Astrocyte (in vitro differentiated cells and primary cell): ENCODE measurements at places on chromosomes 6 and 20.

GRCh38 chr6:6643398-6643797 lies 54.9 kb downstream of the LY86 start:
- DNase-seq, result no peak

DNA sequence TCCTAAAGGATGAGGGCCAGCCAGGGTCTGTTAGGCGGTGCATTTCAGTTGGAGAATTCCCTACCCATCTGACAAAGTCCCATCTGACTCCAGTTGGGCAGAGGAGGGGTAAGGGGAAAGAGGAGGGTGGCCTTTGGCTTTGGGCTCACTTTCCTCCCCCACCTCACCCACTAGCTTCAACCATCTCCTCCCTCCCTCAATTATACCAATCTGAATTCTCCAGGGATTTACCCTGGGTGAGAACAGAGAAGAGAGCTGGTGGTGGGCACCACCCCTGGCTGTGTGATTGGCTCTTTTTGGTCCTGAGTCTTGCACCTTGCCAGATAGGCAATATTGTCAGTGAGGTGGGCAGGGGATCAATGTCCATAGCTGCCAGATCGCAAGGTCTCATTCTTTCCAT lies 3.2 kb downstream of the HMGA1 start:
- DNase-seq, result no peak

DNA sequence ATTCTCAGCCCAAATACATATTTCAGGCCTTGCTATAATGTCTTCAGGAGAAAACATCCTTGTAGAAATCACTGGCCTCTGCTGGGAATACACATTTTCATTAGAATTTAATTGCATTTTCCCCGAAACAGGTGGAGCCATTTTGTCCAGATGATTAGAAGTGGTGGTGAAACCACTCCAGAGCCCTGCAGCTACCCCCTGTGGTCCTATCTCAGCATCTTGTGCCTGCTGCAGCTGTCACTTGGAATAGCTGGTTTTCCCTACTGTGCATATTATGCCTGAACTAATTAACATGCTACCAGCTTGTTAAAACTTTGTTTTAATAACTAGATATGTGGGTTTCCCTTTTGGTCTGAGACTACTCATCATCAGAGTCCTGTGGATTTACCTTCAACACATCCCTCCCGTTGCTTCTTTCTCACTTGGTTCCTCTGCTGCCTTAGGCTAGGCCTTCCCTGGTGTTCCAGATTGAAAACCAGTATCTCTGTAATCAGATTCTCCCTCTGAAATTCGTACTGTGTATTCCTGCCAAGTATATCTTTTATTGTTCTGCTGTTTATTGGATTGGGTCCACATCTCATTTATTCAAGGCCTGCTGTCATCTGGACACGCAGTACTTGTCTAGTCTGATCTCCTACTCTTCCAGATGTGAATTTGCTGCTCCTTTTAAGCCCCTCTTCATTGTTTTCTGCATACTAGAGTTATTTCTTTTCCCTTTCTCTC lies 15.2 kb downstream of the DNAH8 start:
- no peak for DNase-seq

DNA sequence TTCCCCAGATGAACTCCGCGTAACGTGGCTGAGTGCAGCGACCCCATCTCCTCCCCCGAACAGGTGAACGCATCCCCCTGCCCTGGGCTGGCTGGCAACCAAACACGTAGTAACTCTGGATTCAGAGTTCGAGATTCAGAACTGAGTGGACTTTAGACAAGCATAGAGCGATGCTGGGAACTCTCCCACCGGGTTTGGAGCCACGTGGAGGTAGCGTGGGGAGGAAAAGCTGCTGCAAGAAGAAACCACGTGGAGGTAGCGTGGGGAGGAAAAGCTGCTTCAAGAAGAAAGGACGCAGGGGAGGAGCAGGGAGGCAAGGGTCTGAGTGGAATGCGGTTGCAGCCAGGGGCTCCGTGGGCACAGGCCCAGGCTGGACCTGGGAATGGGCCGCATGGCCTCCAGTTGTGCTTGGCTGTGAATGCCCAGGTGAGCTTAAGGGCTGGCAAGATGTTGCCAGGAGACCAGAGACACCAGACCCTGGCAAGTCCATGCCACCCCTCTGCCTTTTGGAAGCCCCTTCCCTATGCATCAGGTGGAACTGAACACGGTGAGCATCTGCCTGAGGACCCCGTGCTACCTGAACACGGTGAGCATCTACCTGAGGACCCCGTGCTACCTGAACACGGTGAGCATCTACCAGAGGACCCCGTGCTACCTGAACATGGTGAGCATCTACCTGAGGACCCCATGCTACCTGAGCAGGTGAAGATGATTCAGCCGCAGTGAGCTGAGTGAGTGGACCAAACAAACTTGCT lies 118.0 kb upstream of the FRMD1 start:
- no peak for DNase-seq

DNA sequence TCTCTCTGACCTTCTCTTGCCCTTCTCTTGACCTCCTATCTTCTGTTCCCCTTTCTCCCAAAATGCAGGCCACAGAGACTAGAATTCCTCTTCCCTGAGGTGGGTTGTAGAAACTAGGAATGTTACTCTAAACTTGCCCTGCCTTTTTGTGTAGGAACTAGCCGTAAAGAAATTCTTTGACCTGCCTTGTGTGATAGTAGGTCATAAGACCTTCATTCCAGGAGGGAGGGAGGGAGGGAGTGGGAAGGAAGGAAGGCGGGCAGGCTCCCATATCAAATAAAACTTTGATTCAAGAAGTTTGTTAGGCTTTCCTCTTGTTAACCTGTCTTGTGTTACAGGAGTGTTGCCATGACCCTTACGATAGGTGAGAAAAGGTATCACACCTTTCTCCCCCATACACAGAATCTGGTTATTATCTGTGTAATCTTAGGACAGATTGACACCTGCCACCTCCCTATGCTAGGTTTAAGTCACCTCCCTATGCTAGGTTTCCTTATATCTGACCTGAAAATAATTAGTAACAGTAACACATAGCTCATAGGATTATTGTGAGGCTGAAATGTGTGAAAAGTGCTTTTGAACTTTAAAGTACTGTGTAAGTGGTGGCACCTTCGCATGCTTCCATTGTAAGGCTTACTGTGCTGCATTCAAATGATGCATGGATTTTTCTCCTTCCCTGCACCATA lies 32.6 kb upstream of the FUCA2 start:
- no peak for DNase-seq

- DNase-seq, result no peak
These were observed 365.3 kb downstream of the RNF144B start for GRCh38 chr6:18752278-18753068.

DNA sequence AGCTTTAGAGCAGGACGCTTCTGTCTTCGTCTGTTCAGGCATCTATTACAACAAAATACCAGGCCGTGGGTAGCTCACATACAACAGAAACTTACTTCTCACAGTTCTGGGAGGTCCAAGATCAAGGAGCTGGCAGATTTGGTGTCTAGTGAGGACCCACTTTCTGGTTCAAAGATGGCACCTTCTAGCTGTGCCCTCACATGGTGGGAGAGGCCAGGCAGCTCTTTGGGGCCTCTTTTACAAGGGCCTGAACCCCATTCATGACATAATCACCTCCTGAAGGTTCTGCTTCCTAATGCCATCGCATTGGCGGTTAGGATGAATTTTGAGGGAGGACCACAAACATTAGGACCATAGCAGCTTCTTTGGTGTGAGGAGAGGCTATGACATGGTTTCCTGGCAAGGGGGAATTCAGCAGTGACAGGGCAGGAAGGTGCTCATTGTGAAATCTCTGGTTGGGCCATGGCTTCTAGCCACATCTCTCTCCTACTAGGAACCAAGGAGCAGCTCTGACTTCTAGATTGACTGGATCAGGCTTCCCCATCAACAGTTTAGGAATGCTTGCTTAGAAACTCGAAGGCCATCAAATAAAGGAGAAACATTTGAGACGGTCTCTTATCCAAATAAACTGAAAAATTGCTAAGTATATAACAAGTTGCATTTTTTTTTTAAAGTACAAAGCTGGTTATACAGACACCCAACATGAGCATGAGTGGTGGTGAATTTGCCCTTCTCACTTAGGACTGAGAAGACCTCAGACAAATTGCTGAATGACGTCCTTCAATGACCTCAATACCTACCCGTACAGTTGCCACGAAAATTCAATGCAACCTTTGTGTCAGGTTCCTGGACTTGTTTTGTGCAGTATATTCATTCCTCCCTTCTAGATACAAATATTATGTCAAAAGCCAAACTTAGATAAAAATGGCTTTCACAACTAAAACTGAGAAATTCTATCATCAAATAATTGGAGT lies 140.7 kb downstream of the ZDHHC14 start:
- DNase-seq, result no peak

- no peak for DNase-seq
These were observed 1.5 kb downstream of the NDUFAF5 start for GRCh38 chr20:13786143-13786828.

DNA sequence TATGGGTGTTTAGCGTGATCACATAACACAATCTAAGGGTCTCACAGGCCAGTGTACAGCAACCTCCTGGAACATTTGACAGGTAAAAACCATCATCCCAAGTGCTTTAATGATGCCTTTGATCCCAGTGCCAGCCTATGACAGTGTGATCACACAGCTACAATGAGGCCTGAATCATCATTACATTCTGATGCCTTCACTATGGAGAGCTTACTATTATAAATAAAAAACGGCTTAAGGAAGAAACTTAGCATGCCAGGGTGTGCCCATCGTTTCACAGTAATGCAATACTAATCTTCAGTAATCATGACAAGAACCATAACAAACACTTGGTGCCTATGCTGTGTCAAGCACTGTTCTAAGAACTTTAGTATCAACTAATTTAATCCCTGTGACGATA lies 11.4 kb downstream of the MAP7 start:
- DNase-seq, result no peak

DNA sequence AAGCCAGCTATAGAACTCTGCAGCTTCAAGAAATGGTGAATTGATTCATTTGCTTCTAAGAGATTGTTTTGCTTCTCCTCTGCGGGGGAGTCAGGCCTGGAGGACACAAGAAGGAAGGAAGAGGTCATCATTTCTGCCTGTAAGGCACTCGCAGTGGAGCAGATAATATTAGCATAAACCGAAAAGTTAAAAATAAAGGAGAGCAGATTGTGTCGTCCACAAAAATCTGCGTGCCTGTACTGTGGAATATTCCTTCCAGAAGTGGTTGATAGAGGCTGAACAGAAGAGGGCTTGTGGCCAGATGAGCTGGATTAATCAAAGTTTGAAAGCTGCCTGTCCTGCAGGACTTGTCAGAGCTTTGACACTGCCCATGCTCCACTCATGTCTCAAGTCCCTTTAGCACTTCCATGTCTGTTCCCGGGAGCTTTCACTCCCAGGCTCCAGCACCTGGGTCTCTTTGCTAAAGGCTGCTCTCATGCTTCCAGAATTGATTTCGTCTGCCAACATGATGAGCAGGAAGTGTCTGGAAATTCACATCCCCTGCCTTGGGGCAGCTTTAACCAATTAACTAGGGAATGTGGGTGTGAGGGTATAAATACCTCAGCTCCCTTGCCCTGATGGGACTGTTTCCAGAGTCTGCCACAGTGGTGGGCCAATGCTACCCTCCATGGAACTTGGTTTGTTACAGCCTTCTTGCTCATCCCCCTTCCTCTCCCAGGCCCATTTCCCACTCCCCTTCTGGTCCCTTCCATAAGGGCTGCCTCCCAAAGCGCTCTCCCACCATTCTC lies 65.1 kb upstream of the STX16 start:
- no peak for DNase-seq

DNA sequence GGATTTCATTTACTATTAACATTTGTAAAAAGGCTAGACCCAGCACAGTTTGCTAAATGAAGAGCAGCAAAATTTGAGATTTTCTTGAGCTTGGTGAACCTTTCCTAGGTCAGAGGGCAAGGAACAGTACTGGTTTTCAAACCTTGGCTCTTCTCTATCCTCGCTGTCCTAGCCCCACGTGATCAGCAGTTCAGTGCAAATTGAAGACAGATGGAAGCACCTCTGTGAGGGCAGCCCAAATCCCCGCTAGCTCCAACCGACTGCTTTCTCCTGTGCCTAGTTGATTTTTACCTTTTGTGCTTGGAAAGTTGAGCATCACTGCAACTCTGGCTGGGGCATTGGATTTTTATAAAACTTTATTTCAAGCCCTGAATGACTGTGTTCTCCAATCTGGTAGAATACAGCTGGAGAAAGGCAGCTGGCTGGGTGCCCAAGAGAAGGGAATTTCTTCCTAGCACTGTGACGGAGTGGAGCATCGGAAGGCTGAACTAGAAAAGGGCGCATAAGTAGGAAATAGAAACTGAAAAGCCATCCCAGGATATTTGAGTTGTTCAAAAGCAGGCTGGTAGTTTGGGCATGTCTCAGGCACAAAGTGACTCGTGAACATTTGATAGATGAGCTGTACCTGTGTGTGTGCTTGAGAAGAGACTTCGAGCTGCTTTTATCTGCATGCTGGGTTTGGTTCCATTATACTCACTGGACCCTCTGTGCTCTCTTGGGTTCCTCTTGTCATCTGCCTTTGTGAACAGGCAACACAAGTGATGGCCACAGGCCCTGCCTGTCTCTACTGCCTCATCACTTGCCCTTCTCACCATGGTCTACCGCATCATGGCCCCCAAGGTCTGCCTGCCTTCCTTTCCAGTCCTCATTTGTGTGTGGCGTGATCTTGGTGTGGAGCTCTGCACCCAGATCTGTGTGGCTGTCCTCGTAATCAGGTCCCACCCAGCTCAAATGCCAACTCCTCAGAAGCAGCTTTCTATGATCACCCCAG lies 2.3 kb downstream of the RNF114 start:
- peak; percentile 55 for DNase-seq
